ENCODE measurements at places on chromosomes 11 and 22.

- no peak for DNase-seq
Observed at GRCh38 chr11:43486141-43486540, 127.4 kb downstream of the TTC17 start.

GRCh38 chr11:128946648-128947047, 4.0 kb upstream of the TP53AIP1 start:
- DNase-seq, result no peak

DNA sequence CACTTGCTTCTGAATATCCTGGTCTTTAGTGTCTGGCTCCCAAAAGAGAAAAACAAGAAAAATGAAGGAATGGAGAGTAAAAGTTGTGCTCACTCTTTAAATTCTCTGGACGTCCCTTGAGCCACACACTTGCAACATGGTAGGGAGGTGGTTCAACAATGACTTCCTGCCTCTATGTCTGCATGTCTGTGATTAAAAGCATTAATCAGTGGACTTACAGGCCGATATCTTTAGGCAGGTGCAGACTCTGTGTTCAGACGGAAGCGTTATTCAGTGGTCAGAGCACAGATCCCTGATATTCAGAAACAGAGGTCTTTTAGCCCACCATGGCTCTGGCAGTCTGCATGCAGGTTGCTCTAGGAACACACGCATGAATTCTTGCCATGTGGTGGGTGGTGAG, 1920.0 kb upstream of the RAG2 start:
- DNase-seq, result no peak

DNA sequence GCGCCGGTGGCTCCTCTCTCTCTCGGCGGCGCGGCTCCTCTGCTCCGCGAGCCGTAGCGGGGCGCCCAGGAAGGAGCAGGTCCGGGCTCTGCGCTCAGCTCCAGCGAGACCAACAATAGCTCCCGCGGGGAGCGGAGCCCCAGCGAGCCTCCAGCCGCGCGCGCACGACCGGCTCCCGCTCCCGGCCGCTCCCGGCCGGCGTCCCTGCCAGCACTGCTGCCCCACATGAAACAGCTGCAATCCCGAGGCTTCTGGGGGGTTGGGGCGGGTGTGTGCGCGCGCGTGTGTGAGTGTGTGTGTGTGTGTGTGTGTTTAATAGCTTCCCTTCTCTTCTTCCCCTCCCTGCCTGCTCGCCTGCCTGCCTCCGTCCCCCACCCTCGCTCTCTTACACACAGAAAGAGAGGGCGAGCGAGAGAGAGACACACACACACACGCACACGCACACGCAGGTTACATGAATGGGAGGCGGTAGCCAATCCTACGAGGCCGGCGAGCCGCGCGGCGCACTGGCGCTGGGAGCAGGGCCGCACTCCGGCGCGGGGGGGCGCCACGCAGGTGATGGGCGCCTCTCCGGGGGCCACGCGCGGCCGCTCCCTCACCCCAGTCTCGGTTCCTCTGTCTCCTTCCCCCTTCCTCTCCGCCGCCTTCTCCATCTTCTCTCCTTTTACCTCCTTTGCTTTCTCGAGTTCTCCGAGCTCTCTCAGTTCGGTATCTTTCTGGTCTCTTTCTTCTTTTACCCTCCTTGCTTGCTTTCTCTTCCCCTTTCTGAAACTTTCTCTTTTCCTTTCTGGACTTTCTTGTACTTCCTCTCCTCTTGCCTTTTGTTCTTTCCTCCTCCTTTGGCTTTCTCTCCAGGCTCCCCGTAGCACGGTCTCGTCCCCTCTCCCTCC, at the start of gene TENM4:
Gene TENM4, minus strand, starts transcription at position 460 of the 890 bp plus-strand sequence. CDS start 371,086 bp downstream, outside the sequence.
- DNase-seq, result no peak

DNA sequence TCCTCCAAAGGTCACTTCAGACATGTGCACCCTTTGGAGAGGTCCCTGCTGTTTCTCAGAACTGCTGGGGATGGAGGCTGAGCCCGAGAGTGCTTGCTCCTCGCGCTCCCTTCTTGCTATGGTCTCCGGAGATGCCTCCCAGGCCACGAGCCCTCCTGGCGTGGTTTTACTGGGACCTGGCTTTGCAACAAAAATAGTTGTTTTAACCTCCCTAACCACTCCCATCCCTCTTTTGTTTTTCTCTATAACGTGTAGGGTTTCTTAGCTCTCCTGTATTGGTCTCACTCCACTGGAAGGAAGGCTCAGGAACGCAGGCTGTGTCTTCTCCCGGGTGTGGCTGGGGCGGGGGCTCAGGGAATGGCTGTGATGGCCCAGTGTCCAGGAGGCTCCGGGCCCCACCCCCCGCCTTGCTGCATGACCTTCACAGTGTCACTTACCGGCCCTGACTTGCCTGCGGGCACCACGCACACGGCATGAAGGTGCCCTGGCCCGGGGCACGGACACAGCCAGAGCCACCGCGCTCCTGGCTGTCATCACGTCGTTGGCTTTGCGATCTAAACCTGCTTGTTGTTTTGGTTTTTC, 5.6 kb downstream of the PTDSS2 start:
- DNase-seq, result no peak

- no peak for DNase-seq
Observed at GRCh38 chr22:44214764-44215163, 34.0 kb downstream of the PARVG start.

DNA sequence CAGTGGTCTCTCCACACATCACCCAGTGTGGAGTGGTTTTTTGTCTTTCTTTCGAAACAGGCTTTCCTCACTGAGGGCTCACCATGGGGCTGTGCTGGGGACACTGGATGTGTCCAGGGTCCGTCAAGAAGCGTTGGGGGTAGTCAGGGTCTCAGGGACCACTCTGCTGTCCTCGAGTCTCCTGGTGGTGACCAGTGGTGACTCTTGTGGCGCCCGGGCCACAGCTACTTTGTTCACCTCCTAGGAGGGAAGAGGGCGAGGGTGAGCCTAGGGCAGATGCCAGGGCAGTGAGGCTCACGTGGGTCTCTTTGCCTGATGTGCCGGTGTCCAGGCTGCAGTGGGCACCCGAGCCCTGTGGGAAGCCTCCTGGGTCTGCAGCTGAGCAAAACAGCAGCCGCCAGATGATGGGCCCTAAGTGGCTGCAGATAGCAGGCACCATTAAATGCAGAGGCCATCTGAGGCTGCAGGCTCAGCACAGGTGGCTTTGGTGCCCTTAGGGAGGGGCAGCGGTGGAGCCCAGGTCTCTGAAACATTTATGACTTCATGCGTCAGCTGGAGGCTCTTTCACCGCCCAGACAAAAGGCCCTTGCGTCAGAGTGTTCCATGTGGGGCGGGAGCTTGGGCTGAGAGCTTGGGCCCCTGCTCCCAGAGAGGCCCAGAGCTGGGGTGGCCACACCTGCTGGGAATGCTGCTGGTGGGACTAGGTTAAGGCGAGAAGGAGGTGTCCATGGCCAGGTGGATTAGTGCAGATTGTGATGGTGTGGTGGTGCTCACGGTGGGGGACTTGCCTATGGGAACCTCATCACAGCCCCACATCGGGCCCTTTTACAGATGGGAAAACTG, 29.5 kb downstream of the KCNQ1 start:
- DNase-seq, result no peak

- no peak for DNase-seq
Observed at GRCh38 chr22:27803841-27804415, 2.4 kb upstream of the MN1 start.

GRCh38 chr11:112288021-112288420, 27.4 kb upstream of the PLET1 start:
- DNase-seq, result no peak

DNA sequence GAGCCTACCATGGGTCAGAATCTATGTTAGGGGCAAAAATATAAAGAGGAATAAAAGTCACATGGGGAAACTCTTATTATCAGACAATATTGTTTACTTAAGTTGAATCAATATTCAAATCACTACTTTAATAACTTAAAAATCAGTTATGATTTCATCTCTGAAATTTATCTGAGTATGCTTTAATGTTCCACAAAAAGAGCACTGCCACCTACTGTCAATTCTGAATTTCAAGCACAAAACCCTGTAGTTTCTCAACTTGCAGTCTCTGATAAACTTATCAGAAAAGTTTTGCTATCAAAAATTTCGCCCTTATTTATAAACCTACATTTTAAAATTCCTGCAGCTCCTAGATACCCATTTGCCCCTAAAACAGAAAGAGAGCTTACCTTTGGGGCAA, 47.3 kb downstream of the RDX start:
- DNase-seq, result no peak

DNA sequence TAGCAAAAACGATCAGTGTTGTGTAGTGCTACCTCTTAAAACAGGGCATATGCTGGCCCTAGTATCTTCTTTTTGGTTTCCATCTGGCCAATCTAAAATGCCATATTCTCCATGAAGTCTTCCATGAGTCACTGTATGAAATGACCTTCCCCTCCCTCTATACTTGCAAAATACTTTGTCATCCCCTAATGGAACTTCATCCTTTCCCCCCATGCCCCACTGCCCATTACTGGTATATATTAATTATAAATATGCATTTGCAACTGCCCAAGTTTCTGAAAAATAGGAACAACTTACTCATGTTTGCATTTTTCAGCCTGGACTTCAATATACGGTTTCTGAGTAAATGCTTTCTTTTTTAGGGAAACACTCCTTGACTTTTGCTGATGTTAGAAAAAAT, 4.5 kb downstream of the APIP start:
- no peak for DNase-seq

DNA sequence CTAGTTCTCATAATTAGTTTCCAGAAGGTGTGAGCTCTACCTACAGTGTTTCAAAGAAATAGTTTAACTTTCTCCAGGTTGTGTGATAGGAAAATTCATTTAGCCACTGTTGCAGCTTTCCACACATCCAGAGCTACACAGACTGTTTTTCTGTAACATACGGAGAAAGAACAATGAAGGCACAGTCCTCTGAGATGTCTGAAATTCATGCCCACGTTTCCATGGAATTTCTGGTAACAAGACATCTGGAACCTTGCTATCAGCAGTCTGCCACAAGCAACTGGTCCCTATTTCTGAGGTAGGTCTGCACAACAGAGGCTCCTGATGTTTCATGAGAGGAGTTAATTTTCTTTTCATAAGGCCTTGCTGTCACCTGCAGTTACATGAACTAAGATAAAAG, 273.3 kb upstream of the C11orf87 start:
- no peak for DNase-seq

GRCh38 chr11:44178381-44178780, 82.9 kb downstream of the EXT2 start:
- no peak for DNase-seq

GRCh38 chr11:14267861-14268635, 90.9 kb downstream of the RRAS2 start:
- DNase-seq, result no peak

- no peak for DNase-seq
Observed at GRCh38 chr11:132873841-132874240, 658.5 kb downstream of the OPCML start.

GRCh38 chr11:91394727-91395414, 829.7 kb upstream of the FAT3 start:
- DNase-seq, result no peak

DNA sequence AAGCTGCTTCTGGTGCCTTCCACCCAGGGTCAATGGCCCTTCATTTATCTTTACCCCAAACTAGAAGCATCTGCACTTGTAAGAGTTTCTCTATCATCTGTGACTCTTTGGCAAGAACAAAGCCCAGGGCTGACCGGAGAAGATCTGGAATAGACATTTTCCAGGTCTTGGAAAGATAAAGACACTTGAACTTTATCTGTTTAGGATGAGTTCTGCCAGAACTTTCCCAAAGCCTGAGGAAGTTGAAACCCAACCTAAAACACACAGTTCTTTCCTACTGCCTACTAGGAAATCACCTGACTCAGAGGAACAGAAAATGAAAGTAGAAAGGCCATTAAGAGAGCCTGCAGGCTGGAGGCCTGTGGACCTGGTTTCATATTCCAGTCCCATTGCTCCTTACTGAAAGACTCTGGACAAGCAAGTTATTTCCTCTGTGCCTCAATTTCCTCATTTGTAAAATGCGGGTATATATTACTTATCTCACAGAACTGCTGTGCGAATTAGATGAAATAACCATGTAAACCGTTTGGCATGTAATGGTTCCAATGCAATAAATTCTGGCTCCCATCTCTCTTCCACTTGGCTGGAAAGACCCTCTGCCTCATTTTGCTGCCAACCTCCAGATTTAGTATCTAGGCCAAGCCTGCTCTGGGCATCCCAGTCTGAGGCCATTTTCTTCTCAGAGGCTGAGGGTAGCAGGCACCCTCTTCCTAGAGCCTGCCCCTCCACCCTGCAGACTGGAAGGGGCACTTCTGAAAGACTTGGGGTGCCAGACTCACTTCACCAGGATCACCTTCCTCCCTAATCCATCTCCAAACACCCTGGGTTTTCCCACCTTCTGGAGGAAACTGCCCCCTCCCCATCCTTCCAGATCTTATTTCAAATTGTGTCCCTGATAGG, 1.2 kb downstream of the UBE2L6 start:
- no peak for DNase-seq

DNA sequence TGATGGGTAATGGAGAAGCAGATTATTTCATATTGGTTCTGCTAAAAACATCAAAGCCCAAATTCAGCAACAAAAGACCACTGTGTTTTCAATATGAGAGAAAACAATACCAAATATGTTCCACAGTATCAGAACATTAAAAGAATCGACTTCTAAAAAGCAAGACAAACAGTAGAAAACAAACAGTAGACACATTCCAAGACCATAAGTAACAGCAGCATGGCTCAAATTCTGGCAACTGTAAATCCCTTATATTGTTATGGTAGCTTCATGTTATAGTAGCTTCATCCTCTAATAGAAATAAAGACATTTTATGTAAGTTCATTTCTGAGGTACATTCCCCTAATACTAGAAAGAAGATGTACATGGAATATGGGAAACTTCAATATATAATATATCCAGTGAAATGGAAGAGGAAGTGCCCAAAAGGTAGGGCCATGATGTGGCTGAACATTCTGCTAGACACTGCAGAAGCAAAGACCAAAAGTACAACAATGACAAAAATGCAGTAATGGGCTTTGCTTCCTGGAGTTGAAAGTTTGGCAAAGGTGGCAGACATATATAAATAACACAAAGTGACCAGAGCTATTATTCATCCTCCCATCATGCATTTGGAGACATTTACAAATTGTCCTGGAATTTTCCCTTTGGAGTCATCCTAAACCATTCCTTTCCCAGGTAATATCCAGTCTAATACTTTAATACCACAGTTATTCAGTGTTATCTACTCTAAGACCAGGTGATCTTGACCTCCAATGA, 299.9 kb downstream of the DCDC1 start:
- no peak for DNase-seq

- DNase-seq, result no peak
Observed at GRCh38 chr11:614623-615503, 887 bp downstream of the IRF7 start.

DNA sequence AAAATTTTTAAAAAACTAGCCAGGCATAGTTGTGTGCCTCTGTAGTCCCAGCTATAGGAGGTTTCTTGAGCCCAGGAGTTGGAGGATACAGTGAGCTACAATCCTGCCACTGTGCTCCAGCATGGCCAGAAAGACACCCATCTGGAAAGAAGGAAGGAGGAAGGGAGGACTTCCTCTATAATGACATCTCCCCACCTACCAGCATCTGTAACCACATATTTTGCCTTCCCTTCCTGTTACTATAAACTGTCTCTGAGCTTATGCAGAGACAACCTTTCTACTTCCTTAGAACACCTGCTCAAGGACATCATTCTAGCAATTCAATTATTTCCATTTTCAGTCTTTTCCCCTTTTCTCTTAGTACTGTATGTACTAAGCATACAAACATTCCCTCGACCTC, 2.2 kb upstream of the NUP160 start:
- DNase-seq, result no peak

Measured in iPS DF 19.7 (cell line).